Effector memory CD8-positive, alpha-beta T cell (primary cell): ENCODE measurements at places on chromosomes 13 and 19.

GRCh38 chr13:82036602-82037001 is 1695.7 kb upstream of the SPRY2 start:
- H3K27ac ChIP-seq: no peak overlapping the region
- DNase-seq: no peak
- no peaks in the 10 kb centered on the region for H3K27me3 ChIP-seq
- H3K4me3 ChIP-seq: no peak overlapping the region
- no peaks in the 10 kb centered on the region for H3K36me3 ChIP-seq

DNA sequence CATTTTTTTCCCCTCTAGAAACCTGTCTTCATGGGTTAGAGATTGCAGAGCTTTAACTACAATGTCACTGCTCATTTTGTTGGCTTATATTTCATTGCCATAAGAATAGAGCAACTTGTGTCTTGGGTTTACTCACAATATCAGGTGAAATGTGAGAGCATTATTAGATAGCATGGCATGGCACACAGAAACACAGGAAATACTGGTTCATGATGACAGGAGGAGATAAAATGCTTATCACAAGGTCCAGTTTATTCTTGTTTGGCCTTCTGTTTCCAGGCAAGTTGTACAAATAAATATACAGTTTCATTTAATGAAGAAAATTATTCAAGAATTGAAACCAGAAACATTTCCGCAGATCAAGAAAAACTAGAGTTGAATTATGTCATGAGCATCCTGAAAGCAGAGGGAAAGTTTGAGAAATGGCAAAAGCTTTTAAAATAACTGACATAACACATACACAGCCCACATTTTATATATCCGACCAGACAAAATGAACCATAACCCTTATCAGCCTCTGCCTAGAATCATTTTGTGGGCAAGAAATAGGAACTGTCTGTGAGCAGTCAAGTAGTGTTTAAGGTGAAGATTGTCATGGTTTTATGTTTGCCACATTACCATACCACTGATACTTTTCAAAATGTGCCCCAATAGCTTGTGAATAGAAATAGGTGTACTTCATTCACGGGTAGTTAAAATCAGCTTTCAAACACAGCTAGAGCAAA is 297.9 kb upstream of the ARGLU1 start:
- DNase-seq: no peak
- H3K4me3 ChIP-seq: no peak overlapping the region
- no peaks in the 10 kb centered on the region for H3K4me1 ChIP-seq
- no peak overlapping the region for H3K27ac ChIP-seq
- H3K36me3 ChIP-seq: no peaks in the 10 kb centered on the region

- peaks cover 24% of the 10 kb centered on the region for H3K36me3 ChIP-seq
- H3K27ac ChIP-seq: no peak overlapping the region
- no peak for DNase-seq
Observed at GRCh38 chr19:6273701-6274601, 5.8 kb downstream of the MLLT1 start.

GRCh38 chr13:58329746-58330145 is 698.2 kb downstream of the PCDH17 start:
- H3K27ac ChIP-seq: no peak overlapping the region
- no peaks in the 10 kb centered on the region for H3K36me3 ChIP-seq
- no peaks in the 10 kb centered on the region for H3K4me1 ChIP-seq
- no peak overlapping the region for H3K4me3 ChIP-seq
- no peaks in the 10 kb centered on the region for H3K27me3 ChIP-seq

DNA sequence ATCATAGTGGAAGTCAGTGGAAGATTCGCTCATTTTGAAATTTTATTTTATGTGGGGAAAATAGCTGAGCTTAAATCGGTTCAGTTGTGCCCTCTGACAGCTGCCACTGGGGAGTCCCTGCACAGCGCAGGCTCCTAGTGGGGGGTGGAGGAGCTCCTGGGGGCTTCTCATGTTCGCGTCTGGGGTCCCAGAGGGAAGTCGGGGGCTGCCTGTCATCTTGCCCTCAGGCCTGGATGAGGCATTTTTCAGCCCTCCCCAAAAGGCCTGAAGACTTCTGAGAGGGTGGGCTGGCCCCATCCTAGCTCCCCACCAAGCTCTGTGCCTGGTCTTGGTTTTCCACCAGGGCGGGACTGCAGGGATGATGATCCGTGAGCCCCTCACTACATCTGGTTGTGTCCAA is 82.1 kb downstream of the CHST8 start:
- no peaks in the 10 kb centered on the region for H3K4me1 ChIP-seq
- peaks cover 3% of the 10 kb centered on the region for H3K36me3 ChIP-seq
- H3K27ac ChIP-seq: no peak overlapping the region
- peaks cover 27% of the 10 kb centered on the region for H3K27me3 ChIP-seq
- no peak overlapping the region for H3K4me3 ChIP-seq

DNA sequence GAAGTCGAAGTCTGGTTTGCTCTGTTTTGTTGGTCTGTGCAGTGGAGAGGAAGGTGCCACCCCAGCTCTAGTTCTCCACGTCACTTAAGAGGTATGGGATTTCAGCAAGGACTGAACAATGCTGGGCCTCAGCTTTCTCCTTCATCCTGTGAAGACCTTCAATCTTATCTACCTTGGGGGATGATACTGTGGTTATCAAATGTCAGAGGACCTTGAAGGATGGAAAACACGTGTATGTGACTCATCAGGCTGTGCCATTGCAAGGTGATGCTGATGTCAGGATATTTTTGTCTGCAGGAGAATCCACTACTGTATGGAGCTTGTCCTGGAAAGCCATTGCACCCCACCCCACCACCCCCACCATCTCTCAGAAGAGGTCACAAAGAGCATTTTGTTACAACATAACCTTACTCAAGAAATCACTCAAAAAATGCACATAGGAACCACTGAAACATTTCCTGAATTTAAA is 81.4 kb upstream of the UQCRFS1 start:
- peaks cover 13% of the 10 kb centered on the region for H3K4me1 ChIP-seq
- H3K27me3 ChIP-seq: no peaks in the 10 kb centered on the region
- H3K4me3 ChIP-seq: peak overlapping the region; percentile 30
- peak overlapping the region; percentile 16 for H3K27ac ChIP-seq
- peaks cover 3% of the 10 kb centered on the region for H3K36me3 ChIP-seq

DNA sequence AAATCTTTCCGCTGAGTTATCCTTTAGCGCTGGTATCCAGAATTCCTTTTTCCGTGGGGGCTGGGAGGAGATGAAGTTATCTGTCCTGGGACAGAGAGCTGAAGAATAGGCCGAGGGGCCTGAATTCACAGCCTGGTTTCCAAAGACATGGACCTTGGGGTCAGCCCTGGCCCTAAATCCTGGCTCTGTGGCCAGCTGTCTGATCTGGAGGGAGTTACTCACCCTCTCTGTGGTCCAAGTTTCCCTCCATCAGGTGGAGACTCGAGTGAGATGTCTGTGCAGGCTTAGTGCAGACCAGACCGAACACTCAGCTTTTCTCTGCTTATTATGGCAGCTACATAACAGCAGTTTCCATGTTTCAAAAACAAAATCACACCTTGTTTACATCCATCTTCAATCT is 59.6 kb downstream of the CDADC1 start:
- no peak for DNase-seq
- peaks cover 5% of the 10 kb centered on the region for H3K36me3 ChIP-seq
- peak overlapping the region; percentile 5 for H3K27ac ChIP-seq

- DNase-seq: no peak
- no peak overlapping the region for H3K27ac ChIP-seq
- H3K4me1 ChIP-seq: no peaks in the 10 kb centered on the region
- no peaks in the 10 kb centered on the region for H3K27me3 ChIP-seq
- no peaks in the 10 kb centered on the region for H3K36me3 ChIP-seq
Observed at GRCh38 chr13:83992566-83993358, 110.5 kb upstream of the SLITRK1 start.

DNA sequence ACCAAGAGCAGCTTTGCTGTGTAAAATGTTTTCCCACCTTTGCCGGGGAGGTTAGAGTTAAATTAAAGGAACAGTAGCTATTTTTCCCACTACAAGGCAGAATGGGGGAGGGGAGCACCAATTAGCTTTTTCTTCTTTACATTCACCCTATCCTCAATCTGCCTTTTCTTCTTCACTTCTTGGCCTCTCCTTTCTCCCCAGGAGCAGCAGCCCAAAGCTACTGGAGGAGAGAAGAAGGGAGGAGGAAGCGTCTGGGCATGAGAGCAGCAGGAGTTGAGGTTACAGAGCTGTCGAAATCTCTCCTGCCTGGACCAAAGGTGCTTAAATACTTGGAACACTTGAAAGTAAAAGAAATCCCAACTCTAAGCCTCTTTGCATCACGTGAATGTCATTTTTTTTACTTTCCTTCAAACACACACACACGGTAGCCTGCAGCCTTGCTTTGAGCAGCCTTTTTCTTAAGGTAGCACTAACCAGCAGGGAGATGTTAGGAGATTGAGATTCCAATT is 39.0 kb upstream of the WASF3 start:
- no peak overlapping the region for H3K4me3 ChIP-seq
- H3K27ac ChIP-seq: no peak overlapping the region
- no peaks in the 10 kb centered on the region for H3K4me1 ChIP-seq

- H3K27ac ChIP-seq: no peak overlapping the region
- no peaks in the 10 kb centered on the region for H3K4me1 ChIP-seq
- H3K36me3 ChIP-seq: no peaks in the 10 kb centered on the region
- no peak overlapping the region for H3K4me3 ChIP-seq
- no peaks in the 10 kb centered on the region for H3K27me3 ChIP-seq
Observed at GRCh38 chr13:108728370-108728769, 99.0 kb downstream of the MYO16 start.

DNA sequence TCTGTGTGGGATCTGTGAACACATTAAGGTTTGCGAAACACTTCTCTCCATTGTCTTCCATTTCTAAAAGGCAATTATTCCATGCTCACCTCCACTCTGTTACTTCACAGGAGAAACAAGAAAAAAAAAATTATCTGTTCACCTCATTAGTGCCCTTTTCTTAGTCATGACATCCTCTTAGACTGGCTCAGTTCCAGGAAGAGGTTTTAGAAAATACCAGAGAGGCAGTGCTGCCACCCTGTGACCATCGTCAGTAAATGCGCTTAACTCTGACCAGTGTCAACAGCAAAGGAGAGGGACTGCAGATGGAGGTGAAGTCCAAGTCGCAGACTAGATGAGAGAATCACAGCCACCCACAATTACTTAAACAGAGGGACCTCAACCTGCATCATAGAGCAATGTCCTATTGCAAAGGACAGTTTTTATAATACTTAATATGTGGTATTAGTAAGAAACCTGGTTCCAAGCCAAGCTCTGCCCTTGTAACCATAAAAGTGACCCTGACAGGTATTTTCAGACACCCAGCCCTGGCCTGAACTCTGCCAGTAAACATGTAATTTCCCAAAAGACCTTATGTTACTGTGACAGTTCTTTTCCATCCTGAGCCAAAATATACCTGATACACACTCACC is 19.4 kb downstream of the CEACAM21 start:
- H3K27me3 ChIP-seq: peaks cover 16% of the 10 kb centered on the region
- H3K4me1 ChIP-seq: peaks cover 9% of the 10 kb centered on the region
- H3K27ac ChIP-seq: no peak overlapping the region
- peak; percentile 55 for DNase-seq
- H3K36me3 ChIP-seq: peaks cover 2% of the 10 kb centered on the region

GRCh38 chr19:6216996-6217751 is 62.6 kb downstream of the MLLT1 start:
- no peaks in the 10 kb centered on the region for H3K27me3 ChIP-seq
- no peak overlapping the region for H3K4me3 ChIP-seq
- H3K36me3 ChIP-seq: peaks cover 13% of the 10 kb centered on the region
- H3K27ac ChIP-seq: no peak overlapping the region
- DNase-seq: no peak

DNA sequence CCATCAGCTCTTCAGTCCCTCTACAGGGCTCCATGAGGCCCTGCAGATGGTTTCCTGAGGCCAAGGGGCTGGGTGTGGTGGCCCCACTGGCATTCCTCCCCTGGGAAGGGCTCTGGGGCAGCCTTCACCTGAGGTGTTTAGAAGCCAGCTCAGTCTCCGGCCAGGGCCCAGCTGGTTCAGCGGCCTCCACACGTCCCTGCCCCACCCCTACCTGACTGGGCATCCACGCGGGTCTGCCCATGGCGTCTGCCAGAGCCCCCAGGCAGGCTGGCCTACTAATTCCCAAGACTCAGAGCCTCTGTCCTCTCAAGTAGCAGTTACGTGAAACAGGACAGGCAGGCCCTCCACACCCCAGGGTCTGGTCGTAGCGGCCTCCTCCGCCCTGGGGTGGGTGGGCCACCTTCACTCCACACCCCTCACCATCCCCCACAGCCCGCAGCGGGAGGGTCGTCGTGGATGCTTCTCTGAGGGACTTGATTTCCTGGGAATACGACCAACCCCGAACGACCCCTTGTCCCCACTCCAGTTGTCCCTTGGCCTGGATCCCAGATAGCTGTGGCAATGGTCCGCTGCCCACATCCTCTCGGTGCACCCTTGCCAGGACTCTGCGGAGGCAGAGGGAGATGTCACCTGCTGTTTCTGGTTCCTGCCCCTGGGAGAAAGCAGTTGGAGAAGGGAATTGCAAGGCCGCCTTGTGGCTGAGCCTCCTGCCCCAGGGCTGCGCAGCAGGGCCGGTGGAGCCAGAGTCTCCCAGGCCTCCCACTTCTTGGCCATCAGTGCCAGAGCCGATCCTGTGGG is 24.3 kb downstream of the CAPN12 start:
- no peak overlapping the region for H3K4me3 ChIP-seq
- peaks cover 57% of the 10 kb centered on the region for H3K36me3 ChIP-seq
- no peak overlapping the region for H3K27ac ChIP-seq
- H3K27me3 ChIP-seq: no peaks in the 10 kb centered on the region

GRCh38 chr13:95620030-95620824 is 24.3 kb downstream of the DZIP1 start:
- H3K27ac ChIP-seq: no peak overlapping the region
- H3K4me1 ChIP-seq: no peaks in the 10 kb centered on the region
- peaks cover 18% of the 10 kb centered on the region for H3K27me3 ChIP-seq
- no peak overlapping the region for H3K4me3 ChIP-seq

DNA sequence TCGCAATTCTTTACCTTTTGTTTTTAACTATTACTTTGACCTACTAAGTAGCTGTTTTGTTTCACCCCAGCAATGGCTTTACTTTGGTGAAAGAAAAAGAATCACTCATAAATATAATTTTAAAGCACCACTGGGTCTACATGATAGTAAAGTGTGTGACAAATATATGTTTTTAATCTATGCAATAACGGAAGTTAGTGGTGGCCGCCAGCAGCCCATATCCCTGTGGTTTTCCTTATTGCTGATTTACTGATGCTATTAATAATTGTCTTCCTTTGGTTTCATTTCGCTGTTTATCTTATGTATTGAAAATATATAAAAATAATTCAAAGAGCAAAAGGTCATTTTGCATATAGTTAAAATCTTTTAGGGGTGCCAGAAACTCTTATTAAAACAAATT is 491.3 kb downstream of the DIAPH3 start:
- H3K36me3 ChIP-seq: no peaks in the 10 kb centered on the region
- H3K27me3 ChIP-seq: no peaks in the 10 kb centered on the region
- no peak for DNase-seq
- H3K4me3 ChIP-seq: no peak overlapping the region
- H3K27ac ChIP-seq: no peak overlapping the region

- DNase-seq: no peak
- H3K36me3 ChIP-seq: no peaks in the 10 kb centered on the region
- no peak overlapping the region for H3K4me3 ChIP-seq
- H3K27ac ChIP-seq: no peak overlapping the region
- H3K4me1 ChIP-seq: no peaks in the 10 kb centered on the region
Observed at GRCh38 chr13:53073711-53074110, 45.1 kb downstream of the OLFM4 start.

- peaks cover 14% of the 10 kb centered on the region for H3K27me3 ChIP-seq
- peak overlapping the region; percentile 44 for H3K27ac ChIP-seq
Observed at GRCh38 chr19:47704024-47704423, 9.2 kb upstream of the EHD2 start.
